ENCODE measurements at places on chromosomes 5 and 9.

DNA sequence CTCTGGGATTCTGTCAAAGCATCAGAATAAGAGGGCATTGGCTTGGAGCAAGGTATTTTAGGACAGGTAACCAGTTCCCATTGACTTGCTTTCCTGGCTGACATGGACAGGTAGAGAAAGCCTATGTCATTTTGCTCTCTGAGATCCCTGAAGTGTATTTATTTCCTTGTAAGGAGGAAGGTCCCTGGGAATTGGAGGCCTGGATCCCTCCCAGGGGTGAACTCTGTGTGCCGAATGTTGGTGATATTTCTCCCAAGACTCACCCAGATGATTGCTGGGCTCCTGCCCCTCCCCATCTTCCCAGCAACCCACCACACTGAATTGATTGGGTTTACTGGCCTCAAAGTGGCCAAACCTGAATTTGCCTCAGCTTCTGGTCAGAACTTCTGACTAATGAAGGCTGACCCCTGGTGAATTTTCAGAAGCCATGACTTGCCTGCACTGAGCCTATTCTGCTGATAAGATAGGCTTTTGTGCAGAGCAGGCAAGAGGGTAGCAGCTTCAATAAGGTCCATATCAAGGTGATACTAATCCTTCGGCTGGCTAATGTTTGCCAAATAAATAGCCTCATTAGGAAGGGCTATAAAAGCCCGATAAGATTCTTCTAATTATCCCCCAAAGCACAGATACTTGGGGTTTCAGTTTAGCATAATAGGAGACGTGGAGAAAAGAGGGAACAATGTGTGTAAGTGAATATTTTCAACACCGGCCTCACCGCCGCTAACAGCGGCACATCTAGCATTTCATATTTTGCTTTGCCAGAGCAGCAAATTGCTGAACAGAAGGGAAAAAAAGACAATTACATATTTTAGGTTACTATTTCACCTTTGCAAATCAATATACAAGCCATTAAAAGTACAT lies 152.9 kb upstream of the PITX1 start:
- H3K4me3 ChIP-seq: no peak overlapping the region
- no peaks in the 10 kb centered on the region for H3K36me3 ChIP-seq
- peaks cover 43% of the 10 kb centered on the region for H3K27me3 ChIP-seq

DNA sequence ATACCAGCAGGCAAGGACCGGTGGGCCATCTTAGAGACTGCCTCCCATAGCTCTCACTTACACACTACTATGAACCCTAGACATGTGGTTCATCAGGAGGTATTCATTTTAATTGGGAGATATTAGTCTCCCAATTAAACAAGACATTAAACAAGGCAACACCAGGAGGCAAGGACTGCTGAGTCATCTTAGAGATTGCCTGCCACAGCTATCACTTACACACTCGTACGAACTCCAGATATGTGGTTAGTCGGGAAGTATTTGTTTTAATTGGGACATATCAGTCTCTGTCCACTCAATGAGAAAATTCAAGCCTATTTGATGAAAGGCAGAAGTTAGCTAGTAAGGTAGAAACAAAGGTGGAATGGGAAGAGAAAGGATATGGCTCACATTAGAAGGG lies 343.9 kb downstream of the NFIB start:
- no peak for DNase-seq
- no peaks in the 10 kb centered on the region for H3K4me1 ChIP-seq
- H3K27ac ChIP-seq: no peak overlapping the region
- H3K27me3 ChIP-seq: no peaks in the 10 kb centered on the region
- no peaks in the 10 kb centered on the region for H3K36me3 ChIP-seq
- no peak overlapping the region for H3K4me3 ChIP-seq

DNA sequence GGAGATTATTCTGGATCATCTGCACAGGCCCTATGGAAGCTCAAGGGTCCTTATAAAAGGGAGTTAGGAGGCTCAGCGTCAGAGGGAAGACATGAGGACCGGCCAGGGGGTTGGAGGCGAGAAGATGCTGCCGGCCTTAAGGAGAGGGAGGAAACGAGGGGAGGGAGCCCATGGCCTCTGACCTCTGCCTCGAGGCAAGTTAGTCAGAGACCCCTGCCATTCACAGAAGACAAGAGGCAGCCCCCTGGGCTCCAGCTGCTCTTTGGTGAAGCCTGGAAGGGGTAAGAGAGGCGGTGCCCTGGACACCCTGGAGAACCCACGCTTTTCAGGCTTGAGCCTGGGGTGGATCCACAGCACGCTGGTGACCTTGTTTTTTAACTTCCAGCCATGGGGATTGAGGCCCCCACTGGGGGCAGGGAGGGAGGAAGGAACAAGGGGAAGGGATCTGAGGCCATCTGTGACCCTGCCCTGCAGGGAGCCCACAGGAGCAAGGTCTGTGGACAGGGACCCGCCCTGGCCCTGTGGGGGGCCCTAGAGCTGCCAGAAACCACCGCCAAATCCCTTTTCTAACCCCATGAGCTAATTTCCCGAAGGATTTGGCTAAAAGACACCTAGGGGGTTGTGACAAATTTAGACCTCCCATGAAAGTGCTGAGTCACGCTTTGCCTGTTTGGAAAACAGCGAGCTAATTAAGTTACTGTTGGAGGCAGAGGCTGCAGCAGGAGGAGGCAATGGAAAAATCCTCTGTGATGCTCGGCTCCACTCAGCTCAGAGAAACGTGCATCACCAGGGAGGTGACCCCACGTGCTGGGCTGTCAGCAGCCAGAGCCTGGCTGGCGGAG lies 49.7 kb downstream of the OLFM1 start:
- no peaks in the 10 kb centered on the region for H3K36me3 ChIP-seq
- no peaks in the 10 kb centered on the region for H3K4me1 ChIP-seq
- no peak overlapping the region for H3K4me3 ChIP-seq
- H3K27me3 ChIP-seq: peaks cover 5% of the 10 kb centered on the region
- no peak for DNase-seq

GRCh38 chr5:3119435-3119834 lies 368.0 kb upstream of the IRX2 start:
- H3K36me3 ChIP-seq: no peaks in the 10 kb centered on the region
- no peak overlapping the region for H3K4me3 ChIP-seq
- H3K4me1 ChIP-seq: no peaks in the 10 kb centered on the region
- no peak for DNase-seq
- no peak overlapping the region for H3K27ac ChIP-seq

- no peaks in the 10 kb centered on the region for H3K27me3 ChIP-seq
- no peaks in the 10 kb centered on the region for H3K4me1 ChIP-seq
- no peak for DNase-seq
- no peak overlapping the region for H3K4me3 ChIP-seq
- H3K27ac ChIP-seq: no peak overlapping the region
Measured at GRCh38 chr5:97980291-97980690, 793.2 kb upstream of the RGMB start.

GRCh38 chr9:69258551-69258950 lies 66.5 kb upstream of the ENTREP1 start:
- H3K4me3 ChIP-seq: no peak overlapping the region
- H3K27me3 ChIP-seq: no peaks in the 10 kb centered on the region
- no peak overlapping the region for H3K27ac ChIP-seq
- no peaks in the 10 kb centered on the region for H3K36me3 ChIP-seq
- no peaks in the 10 kb centered on the region for H3K4me1 ChIP-seq

DNA sequence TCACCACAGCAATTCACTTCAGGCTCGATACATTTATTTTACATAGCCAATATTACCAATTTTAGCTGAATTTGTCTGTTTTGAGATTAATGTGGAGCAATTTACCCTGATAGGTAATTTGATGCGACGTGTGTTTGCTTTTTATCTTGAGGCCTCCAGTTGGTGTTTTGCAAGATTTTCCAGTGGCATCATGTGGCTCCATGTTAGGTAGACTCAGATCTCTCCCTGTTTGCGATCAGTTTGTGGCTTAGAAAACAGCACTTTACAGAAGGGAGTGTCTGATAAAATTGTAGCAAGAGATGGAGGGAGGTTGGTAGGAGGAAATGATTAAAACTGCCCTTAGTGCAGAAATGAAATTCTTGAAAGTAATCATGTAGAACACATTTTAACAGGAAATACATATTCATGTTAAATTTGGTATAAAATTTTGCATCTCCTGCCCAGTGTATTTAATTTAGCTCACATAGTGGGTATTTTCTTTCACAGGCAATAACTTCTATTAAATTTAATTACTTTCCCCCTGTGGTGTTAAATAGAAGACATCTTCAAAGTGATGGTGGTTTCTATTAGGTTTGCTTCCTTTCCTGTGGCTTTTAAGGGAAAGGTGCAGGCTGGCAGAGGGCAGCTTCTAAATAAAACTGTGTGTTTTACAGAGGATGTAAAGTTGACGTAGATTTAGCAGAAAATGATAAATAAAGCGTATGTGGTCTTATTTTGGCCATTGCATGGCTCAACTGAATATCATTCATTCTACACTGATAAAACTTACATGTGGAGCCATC lies 135.8 kb downstream of the KDM4C start:
- no peak for DNase-seq
- peaks cover 17% of the 10 kb centered on the region for H3K36me3 ChIP-seq
- H3K27ac ChIP-seq: no peak overlapping the region
- no peaks in the 10 kb centered on the region for H3K27me3 ChIP-seq
- no peak overlapping the region for H3K4me3 ChIP-seq

- H3K27ac ChIP-seq: no peak overlapping the region
- no peaks in the 10 kb centered on the region for H3K27me3 ChIP-seq
- peaks cover 52% of the 10 kb centered on the region for H3K36me3 ChIP-seq
- no peak for DNase-seq
Measured at GRCh38 chr9:79707589-79707988, 135.8 kb downstream of the TLE4 start.

DNA sequence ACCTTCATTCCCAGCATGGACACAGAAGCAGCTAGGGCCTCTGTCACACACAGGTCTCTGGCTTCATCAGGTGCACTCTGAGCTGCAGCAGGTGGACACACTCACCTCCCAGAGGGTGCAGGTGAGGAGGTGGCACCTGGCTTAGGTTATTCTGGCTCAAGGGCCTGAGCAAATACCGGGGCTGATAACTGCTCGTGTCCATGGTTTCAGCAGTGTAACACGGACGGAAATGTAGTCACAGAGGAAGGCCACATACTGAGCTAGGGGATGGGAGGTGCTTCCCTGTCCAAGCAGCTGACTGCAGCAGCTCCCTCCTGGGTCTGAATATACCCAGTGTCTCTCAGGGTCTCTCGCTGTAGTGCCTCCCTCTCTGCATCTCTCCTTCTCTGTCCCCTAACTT lies 5.7 kb downstream of the PHF2 start:
- no peak overlapping the region for H3K4me3 ChIP-seq
- H3K27me3 ChIP-seq: no peaks in the 10 kb centered on the region
- DNase-seq: no peak
- H3K4me1 ChIP-seq: peaks cover 4% of the 10 kb centered on the region
- no peak overlapping the region for H3K27ac ChIP-seq

Measured in thymus (tissue), 14 donors.